ENCODE measurements at places on chromosomes 5 and 9.
A peak's percentile ranks its signal among the peaks of the same experiment; 100 is the strongest.

GRCh38 chr5:4361753-4362152 is 766.1 kb downstream of the IRX1 start:
- no peak overlapping the region for H3K27ac ChIP-seq
- no peak for DNase-seq
- no peaks in the 10 kb centered on the region for H3K36me3 ChIP-seq
- H3K4me3 ChIP-seq = no peak overlapping the region
- no peaks in the 10 kb centered on the region for H3K27me3 ChIP-seq

- no peak overlapping the region for H3K4me3 ChIP-seq
- no peaks in the 10 kb centered on the region for H3K4me1 ChIP-seq
- no peaks in the 10 kb centered on the region for H3K36me3 ChIP-seq
Observed at GRCh38 chr5:135232958-135233357, 166.1 kb downstream of the MACROH2A1 start.

DNA sequence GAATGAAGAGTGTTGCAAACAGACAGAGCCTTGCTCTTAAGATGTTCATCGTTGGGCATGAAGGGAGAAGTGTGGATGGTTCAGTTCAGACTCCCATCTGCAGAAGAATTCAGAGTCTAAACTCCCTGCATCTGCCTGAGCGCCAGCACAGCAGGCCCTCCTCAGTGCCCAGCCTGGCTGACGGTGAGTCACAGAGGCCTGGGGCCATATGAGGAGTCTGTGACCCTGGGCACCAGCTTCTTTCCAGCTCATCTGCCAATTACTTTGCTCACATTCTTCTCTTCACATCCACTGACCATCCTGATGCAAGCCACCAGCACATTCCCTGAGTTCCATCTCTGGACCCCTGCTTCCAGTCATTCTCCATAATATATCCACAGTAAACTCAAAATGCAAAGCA is 401.1 kb upstream of the TRPC7 start:
- H3K27ac ChIP-seq = no peak overlapping the region
- H3K4me1 ChIP-seq = no peaks in the 10 kb centered on the region
- no peaks in the 10 kb centered on the region for H3K36me3 ChIP-seq
- no peak overlapping the region for H3K4me3 ChIP-seq

DNA sequence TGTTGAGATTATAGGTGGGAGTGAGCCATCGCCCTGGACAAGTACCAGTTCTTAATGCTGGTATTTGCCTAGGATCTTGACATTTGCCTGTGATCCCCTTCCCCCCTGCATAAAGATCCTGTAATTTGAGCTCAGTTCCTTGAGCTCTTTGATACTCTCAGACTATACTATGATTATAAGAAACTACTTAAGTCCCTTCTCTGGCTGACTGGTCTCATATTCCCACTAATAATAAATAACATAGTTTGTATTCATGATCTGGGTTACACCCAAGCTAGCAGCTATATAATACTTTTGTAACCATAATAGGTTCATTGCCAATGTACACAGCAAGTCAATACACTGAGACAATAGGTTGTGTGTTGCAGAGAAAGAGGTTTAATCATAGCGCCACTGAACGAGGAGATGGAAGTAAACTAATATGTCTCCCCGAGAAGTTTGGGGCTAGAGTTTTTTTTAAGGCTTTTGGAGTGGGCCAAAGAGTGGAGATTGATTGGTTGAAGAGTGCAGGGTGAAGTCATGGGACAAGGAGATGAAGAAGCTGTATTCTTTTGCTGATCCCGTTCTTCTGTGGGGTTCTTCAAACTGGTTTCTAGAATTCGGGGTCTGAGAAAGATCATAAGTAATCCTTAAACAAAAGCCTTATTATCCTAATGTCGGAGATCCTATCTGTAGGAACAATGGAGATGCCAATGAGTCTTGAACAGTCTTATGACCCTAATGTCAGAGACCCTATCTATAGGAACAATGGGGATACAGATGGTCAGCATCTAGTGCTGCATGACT is 20.7 kb upstream of the SHOC1 start:
- no peaks in the 10 kb centered on the region for H3K4me1 ChIP-seq
- no peaks in the 10 kb centered on the region for H3K36me3 ChIP-seq
- H3K4me3 ChIP-seq = no peak overlapping the region
- no peaks in the 10 kb centered on the region for H3K27me3 ChIP-seq

DNA sequence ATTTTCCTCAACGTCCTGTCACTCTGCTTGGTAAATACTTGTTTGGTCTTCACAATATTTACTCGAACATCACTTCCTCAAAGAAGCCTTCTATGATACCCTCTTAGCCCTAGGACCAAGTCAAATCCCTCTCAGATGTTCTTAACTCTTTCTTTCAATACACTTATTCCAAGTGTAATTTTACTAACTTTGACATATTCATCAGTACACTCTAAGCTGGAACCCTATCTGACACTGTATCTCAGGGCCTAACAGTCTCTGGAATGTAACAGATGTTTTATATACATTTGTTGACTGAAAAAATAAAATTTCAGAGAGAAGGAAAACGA is 19.6 kb downstream of the SIL1 start:
- no peaks in the 10 kb centered on the region for H3K4me1 ChIP-seq
- no peak overlapping the region for H3K4me3 ChIP-seq
- H3K27me3 ChIP-seq = no peaks in the 10 kb centered on the region
- no peak overlapping the region for H3K27ac ChIP-seq
- no peaks in the 10 kb centered on the region for H3K36me3 ChIP-seq

DNA sequence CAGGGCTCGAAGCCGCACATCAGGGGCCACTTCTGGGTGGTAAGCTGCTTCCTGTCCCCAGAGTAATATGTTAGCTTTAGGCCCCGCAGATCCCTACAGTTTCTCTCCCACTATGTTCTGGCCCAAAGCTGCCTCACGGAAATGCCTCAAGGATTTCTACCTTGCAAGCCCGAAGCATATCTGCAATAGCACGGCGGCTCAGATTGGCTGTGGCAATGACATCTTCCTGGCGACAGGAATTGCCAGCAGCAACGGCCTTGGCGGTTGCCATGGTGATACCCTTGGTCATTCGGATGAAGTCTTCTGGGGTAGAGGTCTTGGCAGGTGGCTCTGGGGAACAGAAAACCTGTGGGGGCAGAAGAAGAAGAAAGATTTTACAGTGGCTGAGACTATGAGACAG is 10.3 kb upstream of the TPM2 start:
- no peaks in the 10 kb centered on the region for H3K4me1 ChIP-seq
- no peak overlapping the region for H3K27ac ChIP-seq
- no peaks in the 10 kb centered on the region for H3K27me3 ChIP-seq
- H3K36me3 ChIP-seq = peaks cover 58% of the 10 kb centered on the region

DNA sequence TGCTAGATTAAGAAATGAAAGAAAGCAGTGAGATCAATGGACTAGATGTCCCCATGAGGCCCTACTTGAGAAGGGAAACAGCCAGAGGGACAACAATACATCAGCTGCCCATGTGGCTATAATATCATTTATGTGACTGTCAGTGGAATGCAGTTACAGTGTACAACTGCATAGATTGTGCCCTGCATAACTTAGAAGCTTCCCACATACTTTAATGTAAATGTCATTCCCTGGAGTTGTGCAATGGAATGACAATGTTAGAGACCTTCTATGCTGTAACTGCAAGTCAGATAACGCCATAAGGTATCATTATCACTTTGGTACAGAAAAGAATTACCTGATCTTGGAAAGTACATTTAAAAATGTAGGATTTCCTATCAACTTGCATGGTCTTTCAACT is 67.4 kb downstream of the FBN2 start:
- no peaks in the 10 kb centered on the region for H3K4me1 ChIP-seq
- DNase-seq = no peak
- H3K36me3 ChIP-seq = no peaks in the 10 kb centered on the region
- no peak overlapping the region for H3K27ac ChIP-seq

DNA sequence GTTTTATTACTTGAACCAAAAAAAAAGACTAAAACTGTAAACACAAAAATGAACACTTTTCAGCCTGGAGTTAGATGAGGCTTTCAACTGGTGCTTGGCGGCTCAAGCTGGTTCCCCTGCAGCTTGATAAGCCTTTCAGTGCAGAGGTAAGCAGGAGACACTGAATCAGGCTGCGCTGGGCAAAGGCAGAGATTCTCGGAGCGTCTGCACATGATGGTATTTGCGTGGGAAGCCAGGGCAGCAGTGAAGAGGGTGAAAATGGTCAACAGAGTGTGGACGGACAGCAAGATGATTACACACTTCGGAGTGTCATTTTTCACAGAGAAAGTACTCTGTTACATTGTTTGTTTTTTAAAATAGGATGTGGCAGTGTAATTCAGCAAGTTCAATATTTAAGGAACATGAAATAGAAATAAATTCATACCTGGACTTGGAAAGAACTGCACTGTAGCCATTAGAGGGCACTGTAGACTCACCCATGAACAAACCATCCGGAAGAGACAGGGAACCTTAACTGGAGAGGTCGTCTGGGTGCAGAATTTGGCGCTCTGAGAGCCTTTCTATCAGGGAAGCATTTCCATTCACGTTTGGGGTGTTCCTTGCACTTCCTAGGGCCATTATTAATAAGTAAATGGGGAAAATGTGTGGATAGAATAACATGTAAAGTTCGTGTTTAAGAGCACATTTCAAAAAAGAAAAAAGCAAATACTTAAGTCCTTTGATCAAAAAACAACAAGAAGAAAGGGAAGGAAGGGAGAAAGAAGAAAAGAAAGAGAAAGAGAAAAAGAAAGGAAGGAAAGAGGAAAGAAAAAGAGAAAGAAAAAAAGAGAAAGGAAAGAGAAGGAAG is 69.8 kb downstream of the ICE1 start:
- H3K27me3 ChIP-seq = peaks cover 7% of the 10 kb centered on the region
- H3K4me1 ChIP-seq = peaks cover 3% of the 10 kb centered on the region
- peaks cover 4% of the 10 kb centered on the region for H3K36me3 ChIP-seq
- no peak overlapping the region for H3K27ac ChIP-seq
- H3K4me3 ChIP-seq = no peak overlapping the region
- DNase-seq = peak; percentile 49

GRCh38 chr9:37038302-37038942 is 4.4 kb upstream of the PAX5 start:
- no peak overlapping the region for H3K27ac ChIP-seq
- no peaks in the 10 kb centered on the region for H3K36me3 ChIP-seq
- H3K4me3 ChIP-seq = no peak overlapping the region

All from endothelial cell of umbilical vein (primary cell).